ENCODE measurements at places on chromosomes 6 and 20.

DNA sequence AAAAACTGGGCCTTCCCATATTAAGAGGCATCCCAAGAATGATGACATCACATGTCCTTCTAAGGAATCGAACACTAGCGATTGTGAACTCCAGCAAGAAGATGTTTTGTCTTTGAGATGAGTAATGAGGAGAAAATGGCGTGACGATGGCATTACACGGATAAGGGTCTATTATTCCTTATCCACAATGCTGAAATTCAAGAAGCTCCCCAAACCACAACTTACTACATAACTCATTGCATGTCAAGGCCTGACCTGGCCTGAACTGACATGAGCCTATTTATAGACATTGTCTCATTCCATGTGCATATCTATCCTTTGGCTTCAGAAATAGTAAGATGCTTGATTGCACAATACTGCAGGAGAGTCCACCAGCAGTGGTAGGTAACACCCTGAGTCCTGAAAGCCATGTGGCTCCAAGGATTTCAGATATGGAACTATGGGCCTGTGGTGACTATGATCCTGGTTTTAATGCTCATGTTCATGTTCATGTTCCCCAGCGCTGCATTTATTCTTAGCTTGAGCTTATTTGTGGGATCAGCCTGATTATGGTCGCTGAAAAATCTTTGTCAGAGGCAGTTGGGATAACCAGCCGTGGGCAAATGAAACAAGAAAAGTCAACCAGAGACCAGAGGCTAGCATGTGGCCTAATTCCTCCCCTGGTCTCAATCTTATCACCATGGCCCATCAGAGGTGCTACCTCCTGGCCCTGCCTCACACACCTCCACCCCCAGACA, 183.2 kb upstream of the JARID2 start:
- no peak for DNase-seq

GRCh38 chr6:125764121-125764671, 14.8 kb downstream of the HEY2 start:
- DNase-seq, result no peak

DNA sequence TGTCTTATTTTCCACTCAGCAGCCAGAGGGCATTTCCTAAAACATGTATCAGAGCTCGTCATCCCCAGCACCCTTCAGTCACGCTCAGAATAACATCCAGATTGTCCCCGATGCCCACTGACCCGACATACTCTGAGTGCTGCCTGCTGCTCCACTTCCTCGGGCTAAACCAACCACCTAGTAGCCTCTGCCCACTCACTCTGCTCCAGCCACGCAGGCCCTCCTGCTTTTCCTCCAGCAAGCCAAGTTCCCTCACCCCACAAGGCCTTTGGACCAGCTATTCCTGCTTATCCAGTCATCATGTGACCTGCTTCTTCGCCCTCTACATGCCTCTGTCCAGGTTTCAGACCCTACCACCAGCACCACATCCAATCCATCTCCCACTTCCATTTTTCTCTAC, 454.2 kb downstream of the CD83 start:
- DNase-seq, result no peak

- DNase-seq, result no peak
Measured at GRCh38 chr6:110095935-110096334, 83.5 kb downstream of the WASF1 start.

- no peak for DNase-seq
Measured at GRCh38 chr6:148990403-148990802, 243.6 kb downstream of the UST start.

- DNase-seq, result no peak
Measured at GRCh38 chr6:42514745-42515144, 49.1 kb upstream of the UBR2 start.

- DNase-seq, result no peak
Measured at GRCh38 chr6:168440520-168441433, at the start of gene SMOC2. Gene SMOC2 (plus strand): TSS chr6:168441184. CDS start chr6:168441371, 187 bp downstream.

DNA sequence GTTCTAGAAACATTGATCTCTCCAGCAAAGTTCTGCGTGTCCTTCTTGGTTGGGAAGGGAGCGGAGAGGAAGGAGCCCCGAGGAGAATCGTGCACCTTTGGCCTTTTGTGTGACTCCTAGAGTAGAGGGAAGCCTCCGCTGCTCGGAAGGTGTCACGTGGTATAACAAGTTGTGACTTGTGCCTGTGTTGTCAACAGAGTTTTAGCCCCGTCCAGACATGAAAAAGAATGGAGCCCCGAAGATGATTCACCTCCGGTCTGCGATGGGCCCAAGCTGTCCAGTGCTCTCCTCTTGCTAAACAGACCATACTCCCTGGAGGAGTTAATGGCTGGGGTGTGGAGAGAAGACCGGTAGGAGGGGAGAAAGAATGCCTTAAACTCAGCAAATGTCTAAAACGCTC, 7.0 kb downstream of the EYA2 start:
- no peak for DNase-seq

DNA sequence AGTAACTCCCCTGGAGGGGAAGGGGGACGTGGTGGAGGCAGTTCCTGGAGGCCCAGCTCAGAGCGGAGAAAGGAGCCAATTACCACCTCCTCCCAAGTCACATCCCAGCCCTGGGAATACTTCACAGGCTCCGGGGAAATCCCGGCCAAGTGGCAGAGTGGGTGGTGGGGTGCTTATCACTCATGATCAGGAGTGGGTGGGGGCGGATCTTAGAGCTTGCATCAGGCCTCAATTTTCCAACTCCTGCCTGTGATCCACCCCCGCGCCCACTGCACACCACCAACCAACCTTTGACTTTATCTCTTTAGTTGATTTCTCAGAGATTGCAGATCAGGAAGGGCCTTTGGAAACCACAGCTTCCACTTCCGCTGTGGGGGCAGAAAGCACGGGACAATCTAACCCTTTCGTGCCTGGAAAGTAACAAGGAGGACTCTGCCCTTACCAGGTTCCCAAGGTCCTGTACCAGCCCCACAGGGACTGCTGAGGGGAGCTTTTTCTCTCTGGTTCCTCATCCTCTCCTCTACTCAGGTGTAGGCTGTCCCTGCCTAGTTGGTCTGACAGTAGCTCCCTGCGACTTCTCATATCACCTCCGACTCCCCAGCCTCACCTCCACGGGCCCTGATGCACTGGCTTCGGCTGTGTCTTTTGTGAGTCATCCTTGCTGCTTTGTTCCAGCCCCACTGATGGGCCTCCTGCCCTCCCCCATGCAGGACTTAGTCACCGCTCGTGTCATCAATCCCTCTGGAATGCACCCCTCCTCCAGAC, 24.9 kb upstream of the IER3 start:
- DNase-seq, result peak; percentile 83

DNA sequence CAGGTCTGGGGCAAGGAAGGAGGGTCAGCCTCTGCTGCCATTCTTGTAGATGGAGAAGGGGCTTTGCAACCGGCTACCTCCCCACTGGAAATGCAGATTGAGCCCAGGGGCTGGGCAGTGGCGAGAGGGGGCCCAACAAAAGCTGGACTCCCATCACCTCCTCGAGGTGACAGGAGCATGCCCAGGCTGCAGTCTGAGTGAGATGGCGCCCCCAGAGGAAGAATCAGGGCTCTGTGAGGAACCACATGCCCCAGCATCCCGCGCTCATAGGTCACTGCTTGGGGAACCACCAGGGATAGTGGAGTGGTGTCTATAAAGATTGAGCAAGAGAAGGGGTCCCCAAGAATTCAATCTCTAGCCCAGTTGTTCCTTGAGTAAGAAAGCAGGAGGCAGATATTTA, 31.6 kb upstream of the NEDD9 start:
- no peak for DNase-seq

DNA sequence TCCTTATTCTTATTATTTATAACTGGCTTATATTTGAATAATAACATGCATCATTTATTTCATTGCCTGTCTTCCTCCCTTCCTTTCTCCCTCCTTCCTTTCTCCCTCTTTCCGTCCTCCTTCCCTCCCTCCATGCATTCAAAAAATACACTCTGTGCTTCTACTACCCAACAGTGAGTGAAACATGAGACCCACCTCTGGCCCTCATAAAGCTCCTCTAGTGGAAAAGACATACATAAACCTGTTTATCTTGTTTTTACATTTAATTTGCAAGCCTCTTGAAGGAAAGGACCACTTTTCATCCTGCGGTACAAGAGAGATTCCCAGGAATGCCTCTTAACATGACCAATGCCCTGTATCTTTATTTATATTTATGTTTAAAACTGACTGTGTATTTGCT, 21.8 kb upstream of the ISM1 start:
- no peak for DNase-seq

- DNase-seq, result no peak
Measured at GRCh38 chr6:108982154-108983113, 112.2 kb downstream of the SESN1 start.

DNA sequence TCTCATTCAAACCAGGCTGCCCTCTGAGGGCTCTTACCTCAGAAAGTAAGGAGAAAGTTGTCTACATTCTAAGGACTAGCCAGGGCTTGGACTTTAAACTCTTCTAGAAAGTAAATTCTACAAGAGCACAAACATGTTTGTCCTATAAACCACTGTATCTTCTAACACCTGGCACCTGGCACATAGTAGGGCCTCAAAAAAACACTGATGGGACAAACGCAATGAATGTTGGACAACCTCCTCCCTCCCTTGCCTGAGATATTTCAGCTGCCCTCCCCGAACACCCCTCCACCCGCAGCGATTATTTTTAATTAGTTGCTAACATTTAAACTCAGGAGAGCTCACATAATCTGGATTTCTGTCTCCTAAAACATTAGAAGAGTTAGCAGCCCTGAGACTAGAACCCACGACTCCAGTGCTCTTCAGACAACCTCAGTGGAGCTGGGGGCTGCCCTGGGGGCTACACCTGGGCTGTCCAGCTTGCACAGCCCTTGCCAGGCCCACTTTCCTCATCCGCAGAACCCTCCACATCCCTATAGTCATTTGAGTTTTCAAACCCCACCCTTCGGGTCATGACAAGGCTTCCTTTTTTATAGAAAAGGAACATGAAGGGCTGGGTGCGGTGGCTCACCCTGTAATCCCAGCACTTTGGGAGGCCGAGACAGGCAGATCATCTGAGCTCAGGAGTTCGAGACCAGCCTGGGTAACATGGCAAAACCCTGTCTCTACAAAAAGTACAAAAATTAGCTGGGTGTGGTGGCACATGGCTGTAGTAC, 4.9 kb downstream of the HCK start:
- DNase-seq, result no peak

- no peak for DNase-seq
Measured at GRCh38 chr20:58891718-58892140, 39.2 kb downstream of the GNAS start.

GRCh38 chr20:62201173-62202082, 18.6 kb downstream of the MTG2 start:
- DNase-seq, result no peak

GRCh38 chr6:167699141-167699931, 127.4 kb upstream of the AFDN start:
- peak; percentile 35 for DNase-seq

DNA sequence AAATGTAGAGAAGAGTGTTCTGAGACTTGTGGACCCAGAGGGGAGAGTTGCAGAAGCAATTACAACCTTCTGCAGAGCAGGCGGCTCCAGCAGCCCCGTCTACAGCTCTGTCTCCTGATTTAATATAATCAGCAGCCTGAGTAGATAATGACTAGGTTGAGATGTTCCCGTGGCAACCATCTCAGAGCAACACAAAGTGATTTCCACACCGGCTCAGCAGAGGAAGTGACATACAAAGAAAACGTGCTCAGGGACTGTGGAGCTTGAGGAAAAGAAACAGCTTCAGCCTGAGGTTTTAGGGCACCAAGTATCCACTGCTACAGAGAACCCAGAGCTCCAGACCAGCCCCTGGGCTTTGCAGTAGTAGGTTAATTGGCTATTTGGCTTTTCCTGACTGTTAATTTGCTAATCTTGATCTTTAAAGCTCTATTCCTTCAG, 136.4 kb downstream of the MTFR2 start:
- DNase-seq, result no peak

- no peak for DNase-seq
Measured at GRCh38 chr20:35489717-35490116, 34.3 kb downstream of the CEP250 start.

- DNase-seq, result no peak
Measured at GRCh38 chr6:31908791-31909190, 6.9 kb upstream of the ZBTB12 start.

GRCh38 chr6:111920578-111920977, 47.3 kb upstream of the FYN start:
- no peak for DNase-seq

DNA sequence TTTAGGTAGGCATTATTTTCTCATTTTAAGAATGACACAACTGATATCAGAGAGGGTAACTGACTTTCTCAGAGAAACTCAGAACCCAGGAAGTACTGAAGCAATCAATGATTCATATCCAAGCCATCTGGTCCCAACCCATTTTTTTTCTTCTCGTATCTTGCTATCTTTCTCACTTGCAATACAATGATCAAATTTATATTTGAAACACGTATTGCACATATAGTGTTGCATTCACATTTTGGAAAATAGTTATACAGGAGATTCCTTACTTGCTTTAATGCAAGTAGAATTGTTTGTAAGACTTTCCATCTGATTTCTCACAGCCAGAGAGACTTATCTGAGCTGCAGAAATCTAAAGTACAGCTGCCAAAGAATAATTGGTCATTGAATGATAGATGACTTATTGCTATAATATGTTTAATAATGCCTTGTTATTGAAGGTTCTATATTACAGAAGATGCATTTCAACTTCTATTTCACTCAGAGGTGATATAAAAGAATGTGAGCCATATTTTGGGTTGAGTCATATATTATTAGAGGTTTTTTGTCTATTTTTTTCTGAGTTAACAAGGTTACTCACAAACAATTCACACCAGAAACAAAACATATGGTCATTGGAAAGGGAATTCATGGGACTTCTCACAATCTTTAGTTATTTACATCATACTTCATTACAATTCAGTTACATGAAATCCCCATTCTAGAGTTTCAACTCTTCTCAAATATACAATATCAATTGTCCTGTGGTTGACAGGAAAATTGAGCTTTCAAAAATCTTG, 337.5 kb upstream of the CITED2 start:
- no peak for DNase-seq

- DNase-seq, result no peak
Measured at GRCh38 chr6:121590916-121591315, 155.5 kb downstream of the GJA1 start.

GRCh38 chr20:47781632-47782031, 3.6 kb downstream of the SULF2 start:
- no peak for DNase-seq

DNA sequence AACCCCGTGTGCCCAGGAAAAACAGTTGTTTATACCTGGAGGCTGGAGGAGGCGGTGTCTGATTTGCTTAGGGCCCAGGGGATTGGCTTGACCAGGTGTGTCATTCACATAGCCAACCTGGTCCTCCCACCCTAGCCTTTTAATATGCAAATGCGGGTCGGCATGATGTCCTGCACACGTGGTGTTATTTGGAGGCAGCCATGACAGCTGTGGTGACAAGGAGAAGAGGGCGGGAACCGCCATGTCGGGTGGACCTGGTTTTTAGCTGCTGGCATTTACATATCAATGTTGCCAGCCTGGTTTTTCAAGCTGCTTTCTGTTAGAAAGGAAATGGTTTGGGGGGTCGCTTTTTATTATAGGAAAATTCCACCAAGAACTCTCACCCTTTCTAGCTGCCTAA, 291.4 kb upstream of the QKI start:
- DNase-seq, result no peak

GRCh38 chr20:23446505-23446904, 6.2 kb downstream of the CST11 start:
- DNase-seq, result no peak
